SW 1271 (cell line): ENCODE measurements at places on chromosomes 7 and 10.

GRCh38 chr7:145624618-145625017, 492.0 kb upstream of the CNTNAP2 start:
- DNase-seq = no peak

DNA sequence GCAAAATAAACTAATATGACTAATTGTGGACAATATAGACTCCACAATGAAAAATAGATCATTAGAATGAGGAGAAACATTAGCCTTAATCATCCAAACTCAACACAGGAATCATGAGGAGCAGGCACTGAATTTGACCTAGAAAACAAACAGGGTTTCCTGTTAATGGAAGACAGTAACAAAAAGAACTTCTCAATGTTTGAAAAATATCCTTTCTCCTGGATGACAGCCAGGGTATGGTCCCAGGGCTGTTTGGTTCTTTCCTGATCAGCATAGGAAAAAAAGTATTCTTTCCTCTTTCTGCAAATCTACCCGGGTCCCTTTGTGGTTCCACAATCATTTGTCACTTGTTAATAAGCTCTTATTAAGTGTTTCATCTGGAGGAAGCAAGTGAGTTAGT, 145.3 kb upstream of the SVIL start:
- DNase-seq = no peak

DNA sequence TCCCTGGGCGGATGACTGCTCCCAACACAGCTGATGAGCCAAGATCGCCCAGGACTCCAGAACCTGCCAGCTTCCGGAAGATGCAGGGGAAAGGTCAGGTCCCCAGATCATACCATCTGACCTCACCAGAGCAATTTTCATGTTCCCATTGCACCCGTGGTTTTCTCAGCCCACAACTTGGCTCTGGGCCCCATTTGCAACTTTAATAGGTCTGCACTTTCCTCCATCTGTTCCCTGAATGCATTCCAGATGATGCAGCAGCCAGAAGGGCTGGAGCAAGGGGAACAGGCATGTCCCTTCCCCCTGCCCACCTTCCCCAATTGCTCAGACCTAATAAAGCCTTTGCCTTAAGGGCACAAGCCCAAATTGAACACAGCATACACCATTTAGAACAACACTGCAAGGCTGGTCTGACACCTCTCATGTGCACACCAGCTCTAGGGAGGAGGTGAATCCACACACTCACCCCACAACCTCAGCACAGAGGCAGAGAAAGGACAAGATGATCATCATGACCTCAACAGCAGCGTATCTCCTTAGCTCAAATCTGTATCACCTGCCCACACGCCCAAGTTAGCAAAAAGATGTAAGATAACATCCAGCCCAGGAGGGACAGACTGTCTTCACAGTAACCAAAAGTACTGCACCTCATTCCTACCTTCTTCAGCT, 87.5 kb downstream of the PLXNA4 start:
- DNase-seq = no peak

- peak; percentile 71 for DNase-seq
Observed at GRCh38 chr7:13778967-13779366, 210.5 kb downstream of the ETV1 start.

DNA sequence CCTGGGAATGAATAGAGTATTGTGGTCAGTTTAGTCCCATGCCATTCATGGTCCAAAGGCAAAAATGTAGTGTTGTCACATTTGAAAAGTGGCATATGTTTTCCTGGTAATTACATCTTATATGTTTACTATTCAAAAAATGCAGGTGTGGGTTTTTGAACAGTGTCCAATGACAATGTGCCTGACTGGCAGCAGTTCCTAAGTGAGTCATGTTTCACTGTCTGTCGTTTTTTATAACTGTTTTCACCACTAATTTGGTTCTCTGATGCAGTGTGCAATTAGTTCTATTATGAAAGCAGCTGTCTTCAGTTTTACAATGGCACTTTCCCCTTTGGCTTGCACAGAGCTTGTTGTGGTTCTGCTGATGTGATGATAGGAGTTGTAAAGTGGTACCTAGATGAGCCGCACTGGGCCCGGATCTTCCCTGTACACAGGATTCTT, 162.3 kb downstream of the SEM1 start:
- no peak for DNase-seq

- no peak for DNase-seq
Observed at GRCh38 chr7:106744563-106745091, 83.7 kb upstream of the CCDC71L start.

- DNase-seq = no peak
Observed at GRCh38 chr10:109341986-109342385, 581.3 kb downstream of the XPNPEP1 start.

DNA sequence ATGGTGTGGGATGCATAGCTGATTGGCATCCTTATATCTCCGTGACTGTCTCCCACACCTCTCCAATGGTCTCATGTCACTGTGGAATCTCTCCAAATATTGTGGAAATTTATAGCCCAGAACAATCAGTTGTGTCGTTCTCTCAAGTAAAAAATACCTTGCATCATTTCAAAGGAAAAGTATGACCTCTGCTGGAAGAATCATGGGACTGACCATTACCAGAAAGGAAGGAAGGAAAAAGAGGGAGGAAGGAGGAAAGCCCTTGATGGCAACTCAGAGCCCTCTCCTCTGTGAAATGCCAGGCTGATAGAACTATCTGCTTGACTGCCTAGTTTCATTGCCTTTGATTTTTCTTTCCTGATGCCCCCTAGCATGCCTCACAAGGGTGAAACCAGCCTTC, 76.3 kb downstream of the FOXI2 start:
- DNase-seq = no peak

DNA sequence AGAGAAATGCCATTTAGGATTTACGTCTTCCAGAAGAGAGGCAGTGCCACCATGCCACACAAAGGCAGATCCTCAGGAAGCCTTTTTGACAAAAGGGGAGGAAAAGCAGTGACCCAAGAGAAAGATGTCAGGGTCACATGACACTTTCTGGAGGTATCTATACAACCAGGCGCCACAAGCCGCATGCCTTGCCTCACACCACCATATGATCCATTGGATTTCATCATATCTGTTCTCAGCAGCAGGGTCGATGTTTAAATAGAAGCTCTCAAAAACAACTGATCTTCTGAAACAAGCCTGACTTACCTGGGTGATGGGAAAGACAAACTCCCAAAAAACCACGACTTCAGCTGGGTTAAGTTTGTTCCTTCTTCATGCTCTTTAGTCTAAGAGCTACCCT, 52.5 kb upstream of the UNC5B start:
- no peak for DNase-seq

DNA sequence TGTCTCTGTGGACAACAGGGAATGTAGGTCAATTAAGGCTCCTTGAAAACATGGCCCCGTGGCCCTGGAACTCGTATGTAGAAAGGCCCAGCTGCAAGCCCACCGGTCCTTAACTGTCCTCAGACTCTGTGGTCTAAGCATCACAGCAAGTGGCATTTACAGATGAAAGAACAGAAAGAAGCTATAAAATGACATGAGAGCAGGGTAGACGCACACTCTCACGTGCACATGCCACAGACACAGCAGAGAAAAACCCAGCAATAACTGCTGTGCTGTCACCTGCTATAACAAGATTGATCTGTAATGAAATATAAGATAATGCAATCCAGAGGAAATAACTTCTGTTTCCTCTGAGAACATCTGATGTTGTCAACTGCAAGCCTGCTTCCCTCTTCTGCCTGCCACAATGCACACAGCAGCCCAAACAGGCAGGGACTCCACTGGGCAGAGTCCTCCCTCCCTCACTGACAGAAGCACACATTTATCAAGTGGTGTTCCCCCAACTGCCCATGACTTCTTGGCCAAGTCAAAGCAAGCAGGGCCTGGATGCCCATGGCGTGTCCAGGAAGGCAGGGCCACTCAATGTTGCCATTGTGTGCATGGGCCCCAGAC, 63.9 kb downstream of the GFRA1 start:
- no peak for DNase-seq

- peak; percentile 35 for DNase-seq
Observed at GRCh38 chr7:123537026-123537642, 2.7 kb upstream of the IQUB start.

DNA sequence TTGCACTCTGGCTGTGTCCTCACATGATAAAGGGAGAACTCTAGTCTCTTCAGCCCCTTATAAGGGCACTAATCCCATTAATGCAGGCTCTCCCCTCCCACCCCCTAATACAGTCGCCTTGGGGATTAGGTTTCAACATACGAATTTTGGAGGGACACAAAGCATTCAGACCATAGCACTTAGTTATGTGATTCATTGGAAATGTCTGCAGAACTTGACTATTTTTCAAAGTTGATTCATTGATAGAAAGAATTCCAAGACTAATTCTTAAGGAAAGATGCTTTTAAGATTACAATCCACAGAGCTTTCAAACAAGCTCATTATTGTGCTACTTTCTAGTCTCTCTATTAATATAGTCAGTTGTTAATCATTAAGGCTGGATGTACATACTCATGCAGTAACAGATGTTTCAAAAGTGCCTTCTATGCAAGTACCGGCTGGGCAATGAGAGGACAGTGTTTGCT, 85.3 kb upstream of the RPA3 start:
- no peak for DNase-seq

DNA sequence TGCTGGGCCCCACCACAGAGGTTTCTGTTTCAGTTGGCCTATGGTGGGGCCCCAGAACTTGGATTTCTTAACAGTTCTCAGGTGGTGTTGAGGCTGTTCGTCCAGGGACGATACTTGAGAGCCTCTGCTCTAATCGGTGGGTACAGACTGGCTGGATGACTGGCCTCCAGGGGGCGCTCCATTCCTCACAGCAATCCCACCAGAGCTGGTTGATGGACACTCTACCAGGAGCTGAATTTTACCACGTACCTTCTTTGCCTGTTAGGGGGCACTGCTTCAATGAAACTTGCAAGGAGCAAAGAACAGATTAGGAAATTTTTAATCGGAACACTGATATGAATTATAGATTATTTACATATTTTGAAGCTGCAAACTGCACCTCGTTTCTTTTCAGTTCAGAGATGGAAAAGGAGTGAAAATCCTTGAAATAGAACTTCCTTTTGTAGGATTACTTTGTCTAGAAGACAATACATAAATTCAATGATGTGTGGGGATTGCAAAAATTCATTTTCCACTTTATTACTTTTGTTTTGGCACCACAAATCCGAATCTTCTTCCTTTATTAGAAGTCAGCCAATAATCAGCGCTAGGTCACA, 44.8 kb downstream of the KBTBD2 start:
- peak; percentile 47 for DNase-seq

DNA sequence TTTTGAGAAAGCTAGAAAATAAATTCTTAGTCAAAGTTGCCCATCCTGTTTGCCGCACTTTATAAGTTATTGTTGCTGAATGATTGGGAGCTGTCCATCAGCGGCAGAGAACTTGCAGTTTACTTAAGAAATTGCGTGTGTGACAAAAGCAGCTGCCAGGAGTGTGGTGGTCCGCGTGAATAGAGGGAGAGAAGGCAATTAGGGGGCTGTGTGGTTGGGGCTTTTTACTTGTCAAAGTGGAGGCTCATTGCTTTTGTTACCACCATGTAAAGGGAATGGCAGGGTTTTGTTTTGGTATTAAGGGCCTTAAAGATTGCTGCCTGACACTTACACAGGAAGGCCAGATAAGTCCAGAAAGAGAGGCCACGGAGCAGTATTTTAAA, 177.8 kb downstream of the TCF7L2 start:
- no peak for DNase-seq

GRCh38 chr10:128047991-128048818, 78.0 kb downstream of the MKI67 start:
- no peak for DNase-seq

GRCh38 chr10:102120991-102121738, 997 bp upstream of the LDB1 start:
- no peak for DNase-seq

GRCh38 chr7:82051601-82052000, 281.8 kb upstream of the HGF start:
- DNase-seq = no peak

GRCh38 chr10:4372601-4373000, 453.4 kb upstream of the AKR1E2 start:
- DNase-seq = no peak

- DNase-seq = no peak
Observed at GRCh38 chr10:47050618-47051455, 139.6 kb downstream of the PTPN20 start.

DNA sequence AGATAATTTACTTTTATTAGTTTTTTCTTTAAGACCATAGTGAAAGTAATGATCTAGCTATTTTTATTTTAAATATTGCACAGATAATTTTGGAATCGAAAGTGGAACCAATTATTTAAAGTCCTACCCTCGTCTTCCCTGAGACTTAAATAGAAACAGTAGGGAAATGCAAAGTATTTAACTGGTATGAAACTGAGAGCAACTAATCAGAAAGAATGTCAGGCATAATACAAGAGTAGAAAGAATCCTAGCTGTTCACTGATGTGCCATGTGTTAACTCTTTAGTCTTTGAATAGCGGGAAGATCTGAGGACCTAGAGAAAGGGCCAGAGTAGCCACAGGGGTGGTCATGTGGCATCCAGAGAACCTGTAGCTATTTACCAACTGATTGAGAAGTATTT, 630.0 kb downstream of the NRG3 start:
- no peak for DNase-seq

GRCh38 chr10:115849197-115849596, 423.8 kb downstream of the GFRA1 start:
- DNase-seq = no peak

DNA sequence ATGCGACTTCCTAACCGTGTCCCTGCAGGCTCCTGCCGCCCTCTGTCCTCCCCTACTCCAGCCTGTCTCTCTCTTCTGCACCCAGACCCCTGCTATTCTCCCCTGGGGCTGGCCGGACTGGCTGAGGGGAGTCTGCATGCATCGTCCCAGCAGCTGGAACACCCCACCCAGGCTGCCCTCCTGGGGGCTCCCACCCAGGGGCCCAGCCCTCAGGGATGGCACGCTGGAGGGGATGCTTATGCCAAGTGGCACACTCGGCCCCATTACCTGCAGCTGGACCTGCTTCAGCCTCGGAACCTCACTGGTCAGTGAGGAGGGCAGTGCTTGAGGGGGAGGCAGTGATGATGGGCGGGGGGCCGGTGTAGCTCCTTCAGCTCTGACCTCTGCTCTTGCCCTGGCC, 21.7 kb upstream of the ZNF467 start:
- DNase-seq = no peak

DNA sequence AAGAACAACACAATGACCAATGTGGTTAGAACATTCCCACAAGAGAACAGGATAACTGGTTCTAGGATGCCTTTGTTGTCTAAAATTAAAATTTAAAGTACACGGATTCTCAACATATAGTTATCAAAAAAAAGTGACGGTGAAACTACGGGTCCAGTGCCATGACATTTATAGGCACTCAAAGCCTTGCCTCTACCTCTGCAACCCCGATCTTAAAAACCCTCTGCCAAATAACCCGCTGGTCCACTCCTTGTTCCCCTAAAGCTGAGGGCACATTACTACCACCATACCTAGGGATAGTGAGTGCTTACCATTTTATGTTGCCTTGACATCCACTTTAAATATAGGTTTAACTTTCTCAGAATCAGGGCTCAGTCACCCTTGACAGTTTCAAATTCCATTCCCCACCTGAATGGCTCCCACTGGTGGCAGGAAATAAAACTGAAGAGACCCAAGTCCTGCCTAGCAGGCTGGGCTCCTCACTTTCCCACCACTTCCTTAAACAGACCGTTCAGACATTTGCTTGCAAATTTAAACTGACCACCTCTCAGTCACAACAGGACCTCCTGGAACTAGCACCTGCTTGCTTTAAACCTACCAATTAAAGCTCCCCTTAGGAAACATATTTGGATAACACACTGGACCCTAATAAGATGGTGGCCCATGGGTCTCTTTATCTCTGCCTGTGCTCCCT, 169.9 kb upstream of the ASAH2 start:
- no peak for DNase-seq
